ENCODE measurements at places on chromosomes 3 and 15. TPM values are rescaled to one million over a fixed set of nuclear protein-coding genes. Genes with fewer than 3 reads are reported as not detected.

SLC49A4 gene
- total RNA-seq = 23.0 TPM

CILP gene
- 46.5 TPM for total RNA-seq

CISH gene
- 25.9 TPM for total RNA-seq

PPM1L gene
- 50.3 TPM for total RNA-seq

TMEM40 gene
- not detected for total RNA-seq

CPLX3 gene
- total RNA-seq = not detected

EHHADH gene
- 12.7 TPM for total RNA-seq

TRH gene
- total RNA-seq = not detected

RLBP1 gene
- total RNA-seq = not detected

SERPINI2 gene
- 1.3 TPM for total RNA-seq

GXYLT2 gene
- total RNA-seq = 1.5 TPM

CD47 gene
- 70.5 TPM for total RNA-seq
